ENCODE measurements at places on chromosomes 11 and 22.

GRCh38 chr22:29310863-29311339, 4.5 kb downstream of the GAS2L1 start:
- peak; percentile 66 for ATAC-seq

DNA sequence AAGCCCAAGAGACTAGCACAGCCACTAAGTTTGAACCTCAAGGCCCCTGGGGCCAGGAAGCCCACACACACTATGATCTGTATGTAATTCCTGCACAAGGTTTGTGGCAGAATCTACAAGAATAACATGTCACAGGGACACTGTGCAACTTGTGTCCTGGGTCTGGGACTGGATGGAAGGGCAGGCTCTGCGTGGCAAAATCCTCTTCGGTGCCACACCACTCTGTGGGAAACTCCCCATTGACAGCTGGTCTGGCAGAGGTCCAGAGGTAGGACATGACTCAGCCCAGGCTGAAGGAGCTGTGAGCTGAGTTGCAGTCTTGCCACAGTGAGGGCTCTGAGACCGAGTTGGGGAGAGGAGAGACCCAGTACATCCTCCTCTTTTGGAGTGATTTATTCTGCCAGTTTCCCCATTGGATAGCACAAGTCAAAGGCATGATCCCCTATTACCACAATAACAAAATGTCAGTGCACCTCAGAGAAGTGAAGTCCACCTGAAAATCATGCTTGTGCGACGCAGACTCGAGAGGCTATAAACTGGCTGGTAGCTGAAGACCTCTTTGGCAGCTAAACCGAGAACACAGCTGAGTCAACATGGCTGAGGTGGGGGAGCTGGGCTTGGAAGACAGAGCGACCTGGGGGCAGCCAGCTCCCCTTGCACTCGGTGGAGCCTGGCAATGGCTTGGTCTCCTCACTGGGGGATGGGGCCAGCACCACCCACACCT, 23.3 kb upstream of the SERPIND1 start:
- ATAC-seq, result peak; percentile 84

- peak; percentile 26 for ATAC-seq
Observed at GRCh38 chr22:36104988-36105387, 55.6 kb downstream of the APOL3 start.

DNA sequence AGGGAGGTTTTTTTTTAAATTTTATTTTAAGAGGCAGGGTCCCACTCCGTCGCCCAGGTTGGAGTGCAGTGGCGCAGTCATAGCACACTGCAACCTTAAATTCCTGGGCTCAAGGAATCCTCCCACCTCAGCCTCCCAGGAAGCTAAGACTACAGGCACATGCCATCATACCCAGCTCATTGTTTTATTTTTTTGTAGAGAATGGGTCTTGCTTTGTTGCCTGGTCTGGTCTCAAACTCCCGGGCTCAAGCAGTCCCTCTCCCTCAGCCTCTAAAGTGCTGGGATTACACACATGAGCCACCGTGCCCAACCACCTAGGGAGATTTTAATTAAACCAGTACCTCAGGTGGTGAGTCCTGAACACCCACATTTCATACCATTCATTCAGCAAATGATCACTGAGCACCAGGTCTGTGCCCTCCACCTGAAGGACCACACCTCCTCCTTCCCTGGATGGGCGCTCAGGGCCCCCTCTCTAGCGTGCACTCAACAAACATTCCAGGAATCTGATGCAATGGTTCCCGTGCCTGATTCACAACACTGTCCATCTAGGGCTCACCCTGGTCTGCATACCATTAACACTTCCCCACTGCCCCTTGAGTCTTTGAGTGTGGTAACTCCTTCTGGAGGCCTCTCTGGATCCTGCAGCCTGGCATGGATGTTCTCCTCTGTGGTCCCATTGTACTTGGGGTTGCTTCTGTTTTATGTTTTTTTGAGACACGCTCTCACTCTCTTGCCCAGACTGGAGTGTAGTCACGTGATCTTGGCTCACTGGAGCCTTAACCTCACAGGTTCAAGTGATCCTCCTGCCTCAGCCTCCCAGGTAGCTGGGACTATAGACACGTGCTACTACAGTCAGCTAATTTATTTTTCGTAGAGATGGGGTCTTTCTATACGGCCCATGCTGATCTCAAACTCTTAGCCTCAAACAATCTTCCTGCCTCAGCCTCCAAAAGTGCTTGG, 9.6 kb upstream of the MYH9 start:
- ATAC-seq, result peak; percentile 8

GRCh38 chr11:93652679-93653078, 8.8 kb upstream of the CEP295 start:
- ATAC-seq, result no peak

DNA sequence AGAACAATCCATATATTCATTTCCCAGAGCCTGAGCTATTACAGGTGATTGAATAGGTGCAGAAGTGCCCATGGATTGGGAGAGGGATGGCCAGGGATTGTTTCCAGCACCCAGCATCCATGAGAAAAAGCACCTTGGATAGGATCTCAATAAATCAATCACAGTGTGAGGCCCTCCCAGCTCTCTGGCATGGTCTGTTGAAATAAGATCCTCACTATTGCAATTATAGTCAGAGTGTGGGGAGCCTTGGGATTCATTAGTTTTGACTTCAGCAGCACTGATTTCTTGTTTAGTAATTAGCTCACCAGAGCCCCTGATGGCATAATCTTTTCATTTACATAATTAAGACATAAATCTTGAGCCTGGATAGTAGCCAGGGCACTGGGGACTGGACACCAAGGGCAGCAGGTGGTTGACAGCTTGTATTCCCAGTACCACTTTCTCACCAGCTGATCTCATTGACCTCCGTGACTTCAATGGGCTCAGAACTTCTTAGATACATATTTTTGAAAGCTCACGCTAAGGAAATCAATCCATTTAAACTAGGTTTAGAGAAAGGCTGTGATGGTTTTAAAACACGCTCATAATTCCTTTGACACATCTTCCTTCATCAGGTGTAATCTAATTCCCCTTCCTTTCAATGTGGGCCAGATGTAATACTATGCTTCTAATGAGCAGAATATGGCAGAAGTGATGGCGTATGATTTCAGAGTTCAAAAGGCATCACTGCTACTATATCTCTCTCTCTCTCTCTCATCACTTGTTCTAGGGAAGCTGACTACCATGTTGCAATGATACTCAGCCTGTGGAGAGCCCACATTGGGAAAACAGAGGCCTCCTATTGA, 22.1 kb upstream of the DRD2 start:
- ATAC-seq, result no peak

GRCh38 chr22:17874231-17874905, 100.1 kb upstream of the BID start:
- no peak for ATAC-seq

DNA sequence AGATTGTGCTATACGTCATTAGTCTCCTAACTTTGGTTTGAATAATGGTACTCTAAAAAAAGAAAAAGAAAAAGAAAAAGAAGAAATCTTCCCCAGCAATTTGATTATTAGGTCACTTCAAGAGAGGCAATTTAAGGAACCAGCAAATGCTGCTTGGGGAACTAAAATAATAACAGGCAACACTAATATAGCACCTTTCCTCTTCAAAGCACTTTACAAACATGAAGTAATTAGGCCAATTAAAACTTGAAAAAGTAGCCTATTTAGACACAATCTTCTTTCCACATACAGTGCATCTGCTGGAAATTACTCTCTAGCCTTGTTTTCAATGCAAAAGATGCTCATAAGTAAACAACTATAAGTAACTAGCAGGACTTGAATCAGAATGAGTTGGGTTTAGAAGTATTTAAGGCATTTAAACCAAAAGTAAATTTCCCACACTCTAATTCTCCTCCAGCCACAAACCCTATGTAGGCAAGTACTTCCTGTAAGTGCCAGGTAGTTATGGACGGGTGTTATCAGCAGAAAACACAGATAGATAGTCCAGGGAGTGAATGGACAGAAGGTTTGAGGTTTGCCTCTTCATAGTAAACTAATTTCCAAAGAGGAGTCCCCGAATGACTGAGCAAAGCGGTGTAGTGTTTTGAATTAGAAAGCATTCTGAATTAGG, 44.5 kb downstream of the LRRC4C start:
- ATAC-seq, result no peak

- peak; percentile 95 for ATAC-seq
Observed at GRCh38 chr11:2912498-2912897, 16.7 kb downstream of the PHLDA2 start.

DNA sequence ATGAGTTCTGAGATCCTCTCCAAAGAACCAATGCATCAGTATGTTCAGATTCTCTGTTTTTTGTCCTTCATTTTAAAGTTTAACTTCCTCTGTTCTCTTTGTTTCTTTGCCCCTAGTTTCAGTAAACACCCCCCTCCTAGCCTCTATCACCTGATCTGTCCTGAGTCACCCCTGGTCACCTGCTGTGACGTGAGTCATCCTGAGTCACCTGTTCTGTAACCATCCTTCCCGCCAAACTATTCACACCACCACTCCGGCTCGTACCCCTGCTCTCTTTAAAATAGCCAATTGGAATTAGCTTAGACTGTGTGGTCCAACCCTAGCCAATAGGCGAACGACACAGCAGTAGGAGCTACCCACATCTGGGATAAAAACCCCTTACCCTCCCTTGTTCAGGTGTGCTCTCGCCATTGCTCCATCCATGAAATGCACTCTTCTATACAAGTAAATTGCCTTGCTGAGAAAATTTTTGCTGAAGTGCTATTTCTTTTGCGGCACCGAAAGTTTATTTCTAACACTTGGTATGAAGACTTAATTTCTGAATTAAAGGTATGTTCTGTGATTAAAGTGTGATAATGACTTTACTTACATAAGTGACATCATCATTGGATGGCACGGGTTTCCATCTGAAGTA, 318.4 kb downstream of the AASDHPPT start:
- ATAC-seq, result no peak

DNA sequence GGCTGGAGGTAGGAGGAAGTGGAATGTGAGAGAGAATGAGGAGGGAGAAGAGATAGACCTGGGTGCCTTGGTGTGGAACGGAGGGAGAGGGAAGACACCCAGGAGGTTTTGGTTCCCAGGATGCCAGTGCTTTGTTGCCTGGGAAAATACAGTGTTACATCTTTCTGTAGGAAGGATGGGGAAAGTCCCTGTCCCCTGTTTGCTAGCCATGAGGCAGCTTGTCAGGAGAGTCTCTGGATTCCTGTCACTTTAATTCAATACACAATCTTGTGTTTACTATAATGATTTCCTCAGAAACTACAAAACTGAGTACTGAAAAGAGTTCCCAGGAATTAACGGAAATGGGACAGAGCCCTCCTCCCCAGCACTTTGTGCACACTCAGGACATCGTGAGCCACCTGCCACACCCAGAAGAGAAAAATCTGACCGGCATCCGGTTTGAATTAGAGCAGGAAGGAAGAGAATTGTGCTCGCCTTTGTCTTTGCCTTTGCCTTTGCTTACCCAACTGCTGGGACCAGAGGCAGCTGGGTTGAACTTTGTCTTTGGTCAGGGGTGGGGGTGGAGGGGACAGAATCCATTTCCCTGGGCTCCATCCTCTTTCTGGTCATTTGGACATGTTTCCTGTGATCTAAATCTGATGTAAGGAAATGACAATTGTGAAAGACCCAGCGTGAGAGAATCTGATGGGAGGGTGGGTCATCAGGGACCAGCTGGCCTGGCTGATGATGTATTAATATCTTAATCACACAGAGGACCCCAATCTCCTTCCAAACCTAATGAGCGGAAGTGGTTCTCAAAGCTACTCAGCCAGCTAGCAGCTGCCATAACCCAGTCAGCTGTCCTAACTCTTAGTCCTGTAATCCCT, 1.3 kb upstream of the LIMK2 start:
- no peak for ATAC-seq

DNA sequence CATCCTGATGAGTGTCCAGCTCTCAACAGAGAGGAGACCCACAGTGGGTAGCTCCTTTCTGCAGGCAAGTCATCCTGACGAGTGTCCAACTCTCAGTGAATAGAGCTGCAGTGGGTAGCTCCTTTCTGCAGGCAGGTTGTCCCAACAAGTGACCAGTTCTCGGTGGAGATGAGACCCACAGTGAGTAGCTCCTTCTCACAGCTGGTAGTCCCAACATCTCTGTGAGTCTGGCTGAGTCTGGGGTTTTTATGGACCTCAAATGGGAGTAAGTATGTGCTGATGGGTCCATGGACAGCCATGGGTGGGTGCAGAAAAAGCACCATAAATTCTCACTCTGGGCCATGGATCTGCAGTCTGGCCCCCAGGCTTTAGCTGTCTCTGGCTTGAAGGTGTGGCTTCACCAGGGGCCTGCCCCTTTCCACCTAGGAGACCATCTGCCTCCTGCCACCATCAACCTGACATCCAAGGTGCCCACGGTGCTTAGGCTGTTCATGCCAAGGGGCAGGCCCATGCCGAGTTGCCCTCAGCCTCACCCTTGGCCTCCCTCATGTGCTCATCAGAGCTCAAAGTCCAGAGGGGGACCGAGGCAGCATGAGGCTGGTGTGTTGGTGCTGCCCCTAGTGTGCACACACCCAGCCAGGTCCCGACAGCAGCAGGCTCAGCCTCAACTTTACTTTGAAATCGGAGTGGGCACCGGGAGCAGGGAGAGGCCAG, 15.3 kb downstream of the NPAT start:
- no peak for ATAC-seq

DNA sequence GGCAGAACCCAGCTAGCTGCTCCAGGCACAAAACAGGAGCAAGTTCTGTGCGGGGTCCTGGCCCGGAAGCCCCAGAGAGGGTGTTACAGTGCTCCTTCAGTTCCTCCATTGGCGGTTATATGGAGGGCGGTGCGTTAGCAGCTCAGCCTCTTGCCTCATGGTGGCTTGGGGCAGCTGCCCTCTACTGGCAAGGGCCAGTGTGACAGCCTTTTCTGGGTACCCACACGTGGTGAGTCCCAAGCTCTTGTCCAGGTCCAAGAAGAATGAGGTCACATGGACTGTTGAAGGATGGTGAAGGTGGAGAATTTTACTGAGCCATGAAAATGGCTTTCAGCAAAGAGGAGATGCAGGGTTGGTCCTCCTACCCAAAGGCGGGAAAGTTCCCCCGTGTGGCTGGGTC, 100.5 kb downstream of the WT1 start:
- ATAC-seq, result no peak

DNA sequence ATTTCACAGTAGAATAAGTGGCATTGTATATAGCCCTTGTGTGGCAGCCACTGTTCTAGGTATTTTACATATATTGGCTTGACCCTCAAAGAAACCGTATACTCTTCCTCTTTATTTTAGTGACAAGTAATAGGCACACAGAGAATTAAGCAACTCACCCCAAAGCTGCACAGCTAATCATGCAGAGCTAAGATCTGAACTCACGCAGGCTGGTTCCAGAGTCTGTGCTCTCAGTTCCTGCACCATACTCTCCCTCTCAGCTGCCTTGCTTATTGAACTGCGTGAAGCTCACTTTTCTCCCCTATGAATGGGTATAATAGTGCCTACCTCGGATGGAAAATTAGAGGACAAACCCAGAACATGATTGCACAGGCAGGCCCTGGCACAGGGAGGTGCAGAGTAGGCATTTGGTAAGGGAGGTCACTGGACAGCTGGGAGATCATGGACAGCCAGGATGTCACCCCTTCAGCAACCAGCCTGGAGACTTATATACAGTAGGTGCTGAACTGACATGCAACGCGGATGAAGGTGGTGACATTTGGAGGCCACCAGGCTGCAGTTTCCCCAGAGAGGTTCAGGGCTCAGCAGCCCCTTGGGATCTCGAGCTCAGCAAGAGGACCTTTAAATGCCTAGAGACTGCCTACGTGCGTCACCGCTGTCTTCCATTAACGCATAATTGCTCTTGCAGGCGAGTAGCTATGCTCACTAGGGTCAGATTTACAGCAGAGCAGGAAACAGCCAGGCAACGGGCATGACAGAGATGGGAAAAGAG, 78.4 kb upstream of the TP53I11 start:
- no peak for ATAC-seq

GRCh38 chr11:282171-282570, 4.0 kb downstream of the NLRP6 start:
- no peak for ATAC-seq
